ENCODE measurements at places on chromosomes 12 and 14. TPM values are rescaled to one million over a fixed set of nuclear protein-coding genes. Genes with fewer than 3 reads are reported as not detected.

The REP15 gene
- 4.6 TPM for polyA plus RNA-seq

The FOXM1 gene
- 31.6 TPM for polyA plus RNA-seq

The OAS1 gene
- polyA plus RNA-seq: 12.5 TPM

The CCDC88C gene
- 44.4 TPM for polyA plus RNA-seq

The KRT71 gene
- polyA plus RNA-seq: not detected

The FGF23 gene
- not detected for polyA plus RNA-seq

The KLHL33 gene
- polyA plus RNA-seq: 0.27 TPM

The COX8C gene
- polyA plus RNA-seq: 0.43 TPM

The KRT6A gene
- polyA plus RNA-seq: not detected

The DRAM1 gene
- polyA plus RNA-seq: 22.0 TPM

The TBC1D30 gene
- polyA plus RNA-seq: 7.4 TPM

The DDX23 gene
- 125 TPM for polyA plus RNA-seq

The OR4N2 gene
- not detected for polyA plus RNA-seq

The SLIRP gene
- polyA plus RNA-seq: 108 TPM

The GUCY2C gene
- 0.34 TPM for polyA plus RNA-seq

The RFLNA gene
- 9.3 TPM for polyA plus RNA-seq

The GCH1 gene
- polyA plus RNA-seq: 9.7 TPM

The NTS gene
- polyA plus RNA-seq: 5.1 TPM

The TNFAIP2 gene
- polyA plus RNA-seq: 29.9 TPM

The RNASE3 gene
- polyA plus RNA-seq: 0.52 TPM

The CEBPE gene
- polyA plus RNA-seq: 0.10 TPM

The JAG2 gene
- polyA plus RNA-seq: 10.2 TPM

The CPNE6 gene
- polyA plus RNA-seq: not detected

All from renal pelvis (tissue), 12 donors.